ENCODE measurements at places on chromosomes 11 and 22.

DNA sequence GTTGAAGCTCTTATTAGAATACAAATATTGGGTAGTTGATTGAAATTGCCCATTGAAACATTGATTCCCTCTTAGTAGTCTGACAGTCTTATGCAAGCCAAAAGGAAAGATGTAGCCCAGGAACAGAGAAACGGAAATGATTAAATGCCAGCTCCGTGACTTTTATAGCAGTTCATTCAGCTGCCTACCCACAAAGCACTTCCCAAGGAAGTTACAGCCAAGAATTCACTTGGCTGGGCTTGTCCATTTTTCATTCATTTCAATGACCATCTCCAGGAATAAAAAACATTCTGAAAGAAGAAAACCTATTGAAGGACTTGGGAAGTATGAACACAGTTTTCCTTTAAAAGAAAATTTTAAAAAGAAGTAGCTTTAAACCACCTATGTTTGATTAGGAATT, 62.0 kb downstream of the NCAM1 start:
- no peak for DNase-seq

DNA sequence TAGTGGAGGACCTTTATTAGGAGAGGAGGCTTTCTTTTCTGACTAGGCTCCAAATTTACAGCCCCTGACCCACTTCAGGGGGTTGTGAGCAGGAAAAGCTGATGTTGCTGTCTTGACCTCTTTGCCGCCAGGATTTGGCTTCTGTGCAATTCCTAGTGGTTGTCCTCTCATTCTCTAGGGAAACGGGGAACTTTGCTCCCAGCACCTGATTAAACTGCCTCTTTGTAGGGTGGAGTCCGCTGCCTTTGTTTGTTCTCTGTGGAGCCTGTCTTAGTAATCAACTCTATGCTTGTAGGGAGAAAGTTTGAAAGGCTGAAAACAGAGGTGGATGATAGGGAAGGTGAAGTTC, 16.3 kb downstream of the CTNND1 start:
- no peak for DNase-seq

DNA sequence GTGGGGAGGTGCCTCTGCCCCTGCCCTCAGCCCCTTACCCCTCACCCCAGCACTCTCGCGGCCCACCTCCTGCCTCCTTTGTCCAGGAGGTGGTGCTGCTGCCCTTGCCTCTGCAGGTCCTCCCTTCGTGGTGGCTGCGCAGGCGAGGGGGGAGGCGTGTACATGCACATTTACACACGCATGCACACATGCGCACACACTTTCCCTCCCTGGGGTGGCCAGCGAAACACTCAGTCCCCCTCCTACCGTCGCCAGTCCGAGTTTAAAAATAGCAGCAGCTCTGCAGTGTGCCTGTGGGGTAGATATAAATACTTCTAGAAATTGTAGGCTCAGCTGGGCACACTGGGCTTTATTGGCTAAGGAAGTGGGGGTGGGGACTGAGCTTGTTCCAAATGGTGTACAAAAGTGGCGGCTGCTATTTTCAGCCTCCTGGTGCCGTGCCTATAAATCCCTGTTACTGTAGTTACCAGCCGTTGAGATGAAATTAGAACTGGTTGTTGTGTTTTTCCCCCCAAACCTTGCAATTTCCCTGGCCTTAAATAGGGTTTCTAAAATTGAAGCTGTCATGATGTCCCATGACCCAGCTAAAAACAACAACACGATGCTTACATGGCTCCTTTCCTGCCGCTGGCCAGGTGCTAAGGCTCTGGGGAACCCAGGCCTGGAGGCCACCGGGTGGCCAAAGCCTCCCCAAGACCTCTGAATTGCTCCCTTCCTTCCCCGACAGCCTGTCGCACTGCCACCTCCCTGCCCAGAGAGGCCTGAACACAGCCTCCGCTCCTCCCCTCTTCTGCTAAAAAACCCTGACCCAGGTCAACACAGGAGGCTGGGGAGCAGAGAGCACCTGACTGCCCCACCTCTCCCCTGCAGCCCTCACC, 12.4 kb downstream of the PICK1 start:
- DNase-seq = peak; percentile 32

DNA sequence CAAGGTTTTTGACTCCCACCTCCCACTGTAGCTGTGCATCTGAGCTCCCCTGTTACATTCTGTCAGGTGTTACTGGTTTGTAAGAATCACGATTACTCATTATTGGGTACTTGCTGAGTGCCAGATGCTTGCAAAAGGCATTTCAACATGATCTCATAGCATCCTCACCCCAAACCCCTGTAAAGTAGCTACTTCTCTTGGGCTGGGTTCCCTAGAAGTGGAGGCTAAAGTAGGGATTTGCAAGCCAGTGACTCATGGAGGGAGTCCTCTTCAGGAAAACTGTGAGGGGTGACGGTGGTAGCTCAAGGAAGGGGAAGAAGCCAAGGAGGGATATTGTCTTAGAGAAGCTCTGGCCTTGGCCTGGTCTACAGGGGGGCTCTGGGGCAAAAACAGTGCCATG, 78.6 kb downstream of the TIMP3 start:
- no peak for DNase-seq

- DNase-seq = no peak
Measured at GRCh38 chr11:13468750-13469149, 5.7 kb upstream of the BTBD10 start.

- DNase-seq = no peak
Measured at GRCh38 chr11:30801357-30801756, 215.2 kb upstream of the MPPED2 start.

GRCh38 chr11:41845066-41845465, 385.6 kb upstream of the LRRC4C start:
- no peak for DNase-seq

- DNase-seq = no peak
Measured at GRCh38 chr11:9077164-9077563, 14.2 kb downstream of the SCUBE2 start.

DNA sequence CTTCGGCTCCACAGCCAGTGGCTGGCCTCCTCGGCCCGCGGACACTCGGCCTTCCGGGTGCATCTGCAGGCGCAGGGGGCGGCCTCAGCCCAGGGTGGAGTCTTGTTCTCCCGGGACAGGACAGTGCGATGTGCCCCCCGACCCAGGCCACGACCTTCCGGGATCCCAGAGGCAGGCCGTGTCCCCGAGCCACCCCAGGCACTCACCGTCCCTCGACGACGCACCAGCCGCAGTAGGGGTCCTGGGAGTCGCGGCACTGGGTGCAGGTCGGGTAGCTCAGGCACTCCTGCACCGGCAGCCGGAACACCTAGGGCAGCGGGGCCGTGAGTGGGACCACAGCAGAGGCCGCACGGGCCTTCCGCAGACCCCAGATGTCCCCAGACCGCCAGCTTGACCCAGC, 17.6 kb upstream of the MAPK11 start:
- DNase-seq = no peak

DNA sequence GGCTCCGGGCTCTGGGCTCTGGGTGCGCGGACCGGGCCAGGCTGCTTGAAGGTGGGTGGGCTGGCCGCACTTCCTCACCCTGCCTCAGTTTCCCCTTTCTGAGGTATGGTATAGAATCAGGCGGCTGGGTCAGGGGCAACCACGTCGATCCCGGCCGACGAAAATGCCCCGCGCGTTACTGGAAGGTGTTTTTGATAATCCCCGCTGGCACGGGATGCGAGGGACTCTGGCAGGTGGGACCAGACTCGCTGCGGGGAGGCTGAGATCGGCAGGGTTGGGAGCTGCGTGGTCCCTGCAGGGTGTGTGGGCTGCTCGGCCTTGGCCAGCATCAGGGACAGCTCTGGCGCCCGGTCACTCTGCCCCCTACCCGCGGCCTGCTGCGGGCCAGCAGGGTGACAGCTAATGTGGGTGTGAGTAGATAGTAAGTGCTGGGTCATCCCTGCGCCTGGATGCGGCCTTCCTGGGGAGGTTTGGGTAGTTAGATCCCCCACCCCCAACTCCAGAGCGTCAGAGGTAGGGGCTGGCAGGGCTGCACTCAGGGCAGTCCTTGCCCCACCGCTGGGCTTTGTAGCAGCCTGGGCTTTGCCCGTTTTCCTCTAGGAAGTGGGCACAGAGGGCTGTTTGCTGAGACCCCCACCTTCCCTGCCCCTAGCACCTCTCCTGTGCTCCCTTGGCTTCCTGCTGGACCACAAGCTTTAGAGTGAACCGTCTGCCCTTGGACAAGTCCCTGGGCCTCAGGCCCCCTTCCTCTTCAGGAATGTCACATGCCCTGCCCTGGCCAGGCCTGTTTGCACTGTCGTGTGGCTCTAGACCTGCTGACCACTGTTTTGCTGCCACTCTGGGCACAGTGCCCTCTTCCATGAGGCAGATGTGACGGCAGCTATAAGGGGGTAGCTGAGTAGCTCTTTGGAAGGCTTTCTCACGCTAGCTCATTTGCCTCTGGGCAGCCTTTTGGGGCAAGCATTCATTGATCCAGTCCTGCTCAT, 579 bp downstream of the TANGO2 start:
- no peak for DNase-seq

GRCh38 chr11:32149748-32150147, 58.9 kb downstream of the RCN1 start:
- no peak for DNase-seq

DNA sequence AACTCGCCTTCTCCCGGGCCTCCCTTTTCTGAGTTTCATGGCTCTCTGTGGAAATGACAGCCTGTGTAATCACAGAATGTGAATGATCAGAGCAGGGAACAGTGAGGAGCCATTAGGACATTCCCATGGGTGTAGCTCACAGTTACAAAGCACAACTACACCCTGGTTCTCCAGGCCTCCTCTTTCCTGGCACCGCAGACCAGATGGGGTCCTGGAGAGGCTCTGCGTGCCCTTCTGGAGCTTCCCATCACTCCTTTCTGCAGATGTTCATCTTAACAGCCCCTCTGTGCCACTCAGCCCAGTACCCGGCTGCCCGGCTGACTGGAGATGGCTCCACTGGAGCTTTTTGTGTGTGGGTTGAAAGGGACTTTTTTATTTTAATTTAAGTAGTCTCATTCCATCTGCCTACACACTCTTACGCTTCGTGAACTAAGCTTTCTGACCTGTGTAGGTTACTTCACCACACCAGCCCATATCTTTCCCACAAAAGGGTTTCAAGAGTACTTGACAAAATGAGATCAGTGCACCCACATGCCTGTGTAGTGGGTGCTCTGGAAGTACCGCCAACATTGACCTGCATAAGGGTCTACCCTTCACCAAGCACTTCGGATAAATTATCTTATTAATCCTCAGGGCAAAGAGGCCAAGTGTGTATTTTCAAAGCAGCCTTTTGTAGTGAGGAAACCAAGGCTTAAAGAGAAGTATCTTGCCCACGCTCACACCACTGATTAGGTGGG, 29.8 kb downstream of the SREBF2 start:
- no peak for DNase-seq

GRCh38 chr22:48968201-48968959, 859.3 kb downstream of the BRD1 start:
- no peak for DNase-seq

- DNase-seq = no peak
Measured at GRCh38 chr22:24482575-24482974, 12.6 kb upstream of the UPB1 start.

GRCh38 chr22:40198733-40199132, 21.0 kb downstream of the TNRC6B start:
- no peak for DNase-seq

Data from 8988T (cell line).